ENCODE measurements at places on chromosomes 2 and 18.

DNA sequence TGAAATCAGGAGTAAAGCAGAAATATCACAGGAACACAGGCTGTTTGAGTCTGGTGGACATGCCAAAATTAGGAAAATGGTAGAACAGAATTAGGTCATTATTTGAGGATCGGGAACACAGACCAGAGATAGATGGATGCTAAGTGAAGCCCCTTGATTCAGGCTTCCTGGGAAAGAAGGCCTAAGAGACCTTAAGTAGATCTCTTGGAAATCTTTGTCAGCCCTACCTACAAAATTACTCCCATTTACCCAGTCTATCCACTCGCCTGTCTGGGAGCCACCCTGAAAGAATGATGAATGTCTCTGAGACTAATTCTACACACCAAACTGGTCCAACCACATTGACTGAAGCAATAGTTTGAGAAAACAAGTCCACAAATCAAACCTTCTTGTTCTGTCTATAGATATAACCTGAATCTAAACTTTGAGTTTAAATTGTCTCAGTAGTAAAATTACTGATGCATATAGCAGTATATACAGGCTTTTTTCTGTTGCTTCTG is 36.6 kb upstream of the TANK start:
- DNase-seq, result no peak

- DNase-seq, result no peak
Observed at GRCh38 chr18:21703241-21703820, 1.2 kb downstream of the ABHD3 start.

DNA sequence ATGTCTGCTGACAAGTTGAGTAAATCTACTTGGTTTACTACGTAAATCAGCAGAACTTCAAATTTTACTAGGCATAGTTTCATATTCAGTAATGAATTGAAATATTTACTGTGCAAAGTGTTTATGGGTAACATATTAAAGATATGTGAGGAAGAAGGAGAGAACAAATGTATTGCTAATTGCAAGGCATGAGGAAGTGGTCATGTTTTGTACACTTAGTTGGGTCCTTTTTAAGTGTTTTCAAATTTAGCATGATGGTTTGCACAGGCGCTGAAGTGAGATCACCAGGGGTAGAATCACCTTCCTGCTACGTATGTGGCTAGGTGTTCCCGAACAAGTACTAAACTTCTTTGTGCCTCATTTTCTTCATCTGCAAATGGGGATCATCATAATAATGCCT is 1534.4 kb downstream of the LRP1B start:
- no peak for DNase-seq

DNA sequence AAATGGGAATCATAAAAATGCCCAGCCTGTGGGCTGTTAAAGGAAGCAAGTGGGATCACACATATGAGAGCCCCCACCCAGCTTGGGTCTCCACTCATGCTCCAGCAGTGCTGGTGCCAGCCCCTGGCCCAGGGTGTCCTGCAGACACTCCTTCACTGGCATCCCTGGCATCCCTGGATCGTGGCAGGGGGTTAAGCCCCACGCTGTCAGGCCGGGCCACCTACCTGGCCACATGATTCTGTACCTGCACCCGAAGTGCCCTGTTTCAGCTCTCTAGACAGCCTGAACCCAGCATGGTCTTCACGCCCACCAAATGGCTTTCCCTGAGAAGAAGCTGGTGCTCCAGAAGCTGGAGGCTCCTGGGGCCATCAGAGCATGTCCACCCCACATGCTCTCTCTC is 137.4 kb downstream of the INHBB start:
- no peak for DNase-seq

DNA sequence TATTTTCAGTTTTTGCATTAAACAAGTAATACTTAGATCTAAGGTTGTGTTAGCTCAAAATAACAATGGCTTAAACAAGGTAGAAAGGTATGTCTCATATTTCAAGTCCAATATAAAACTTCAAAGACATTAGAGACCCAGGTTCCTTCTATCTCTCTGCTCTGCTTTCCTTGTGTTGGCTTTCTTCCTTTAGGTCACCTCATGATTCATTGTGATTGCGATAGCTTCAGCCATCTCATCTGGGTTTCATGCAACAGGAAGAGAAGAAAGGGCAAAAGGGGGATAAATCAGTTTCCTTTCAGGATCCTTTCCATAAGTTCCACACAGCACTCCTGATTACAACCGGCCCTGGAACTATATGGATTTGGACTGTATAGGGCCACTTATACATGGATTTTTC is 16.0 kb upstream of the TBR1 start:
- DNase-seq, result no peak

- DNase-seq, result no peak
Observed at GRCh38 chr2:205680067-205680466, 2.2 kb upstream of the NRP2 start.

DNA sequence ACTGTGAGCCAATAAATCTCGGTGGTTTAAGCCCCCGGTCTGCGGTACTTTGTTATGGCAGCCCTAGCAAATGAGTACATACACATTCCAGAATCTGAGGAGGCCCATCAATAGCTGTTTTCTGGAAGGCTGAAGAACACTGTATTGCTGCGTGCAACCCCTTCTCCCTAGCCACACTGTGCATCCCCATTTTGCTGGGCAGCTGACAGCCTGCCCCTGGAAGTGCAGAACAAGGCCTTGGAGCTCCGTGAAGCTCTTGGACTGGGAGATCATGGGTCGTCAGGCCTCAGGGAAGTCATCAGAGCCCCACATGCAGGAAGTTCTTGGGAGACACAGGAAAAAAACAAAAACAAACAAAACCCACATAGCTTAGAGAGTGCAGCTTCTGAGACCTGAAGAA is 90.6 kb upstream of the ST6GAL2 start:
- DNase-seq, result no peak

DNA sequence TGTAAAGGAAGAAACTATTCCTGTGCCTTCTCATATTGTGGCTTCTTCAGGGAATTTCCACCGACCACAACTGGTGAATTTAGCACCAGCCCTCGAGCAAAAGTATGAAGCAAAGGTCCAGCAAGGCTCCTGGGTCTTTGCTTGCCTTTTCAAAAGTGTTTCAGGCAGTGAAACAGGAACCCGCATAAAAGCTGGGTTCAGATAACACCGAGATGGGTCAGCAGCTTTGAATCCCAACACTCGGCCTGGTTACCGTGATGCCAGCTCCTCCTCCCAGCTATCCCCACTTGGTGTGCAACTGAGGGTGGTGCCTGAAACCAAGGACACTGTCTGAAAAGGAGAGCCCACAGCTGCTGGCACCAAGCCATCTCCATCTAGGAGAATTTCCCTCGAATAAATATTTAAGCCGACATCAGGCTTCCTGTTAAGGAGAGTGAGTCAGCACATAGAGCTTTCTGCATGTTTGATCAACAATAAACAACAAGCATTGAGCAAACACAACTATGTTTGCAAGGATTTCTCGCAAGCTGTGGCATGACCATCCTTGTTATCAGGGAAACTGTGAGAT is 69.5 kb downstream of the ANTXR1 start:
- DNase-seq, result no peak

DNA sequence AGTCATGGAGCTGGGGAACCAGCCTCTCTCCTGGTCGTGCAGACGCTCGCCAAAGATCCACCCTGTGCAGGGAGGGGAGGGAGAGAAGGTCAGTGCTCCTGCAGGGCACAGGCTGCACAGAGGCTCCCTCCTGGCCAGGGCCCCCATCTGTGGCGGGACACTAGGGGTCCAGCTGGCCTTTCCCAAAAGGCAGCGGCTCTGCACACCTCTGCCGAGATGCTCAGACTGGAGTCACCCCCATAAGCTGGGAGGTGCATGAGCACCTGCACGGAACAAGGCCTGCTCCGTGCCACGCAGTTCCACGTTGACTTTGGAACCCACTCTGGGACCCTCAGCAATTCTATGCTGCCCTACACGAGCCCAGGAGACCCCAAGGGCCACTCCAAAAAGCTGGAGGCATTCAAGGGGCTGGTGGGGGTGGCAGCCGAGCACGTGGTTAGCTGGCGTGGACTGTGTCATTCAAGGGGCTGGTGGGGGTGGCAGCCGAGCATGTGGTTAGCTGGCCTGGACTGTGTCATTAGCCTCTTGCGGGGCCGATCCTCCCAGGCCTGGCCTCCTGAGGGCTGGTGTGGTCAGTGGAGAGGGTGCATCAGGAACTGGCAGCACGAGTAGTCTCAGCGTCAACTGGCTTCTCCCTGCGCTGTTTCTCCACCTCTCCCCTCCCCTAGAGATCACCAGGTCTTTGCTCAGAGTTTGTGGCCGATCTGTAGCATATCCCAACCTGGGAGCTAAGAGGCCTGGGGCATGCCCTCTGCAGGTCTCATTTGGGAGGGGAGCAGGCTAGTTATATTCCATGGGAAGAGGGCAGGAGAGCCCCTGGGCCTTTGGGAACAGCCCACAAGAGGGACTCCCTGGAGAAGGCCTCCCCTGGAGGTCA is 9.8 kb downstream of the SNORC start:
- DNase-seq, result no peak

- DNase-seq, result no peak
Observed at GRCh38 chr2:20425884-20426283, 21.0 kb upstream of the RHOB start.

DNA sequence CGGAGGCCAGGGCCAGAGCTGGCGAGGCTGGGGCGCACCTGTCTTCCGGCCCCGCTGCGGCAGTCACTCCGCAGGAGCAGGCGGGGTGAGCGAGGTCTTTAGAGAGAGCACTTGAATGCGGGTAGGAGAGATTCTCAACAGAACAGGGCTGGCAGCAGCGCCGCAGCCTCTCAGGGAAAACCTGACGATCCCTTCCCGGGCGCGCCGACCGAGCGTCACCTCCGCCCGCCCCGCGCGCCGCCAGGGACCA is 526 bp downstream of the PRKRA start:
- peak; percentile 45 for DNase-seq

DNA sequence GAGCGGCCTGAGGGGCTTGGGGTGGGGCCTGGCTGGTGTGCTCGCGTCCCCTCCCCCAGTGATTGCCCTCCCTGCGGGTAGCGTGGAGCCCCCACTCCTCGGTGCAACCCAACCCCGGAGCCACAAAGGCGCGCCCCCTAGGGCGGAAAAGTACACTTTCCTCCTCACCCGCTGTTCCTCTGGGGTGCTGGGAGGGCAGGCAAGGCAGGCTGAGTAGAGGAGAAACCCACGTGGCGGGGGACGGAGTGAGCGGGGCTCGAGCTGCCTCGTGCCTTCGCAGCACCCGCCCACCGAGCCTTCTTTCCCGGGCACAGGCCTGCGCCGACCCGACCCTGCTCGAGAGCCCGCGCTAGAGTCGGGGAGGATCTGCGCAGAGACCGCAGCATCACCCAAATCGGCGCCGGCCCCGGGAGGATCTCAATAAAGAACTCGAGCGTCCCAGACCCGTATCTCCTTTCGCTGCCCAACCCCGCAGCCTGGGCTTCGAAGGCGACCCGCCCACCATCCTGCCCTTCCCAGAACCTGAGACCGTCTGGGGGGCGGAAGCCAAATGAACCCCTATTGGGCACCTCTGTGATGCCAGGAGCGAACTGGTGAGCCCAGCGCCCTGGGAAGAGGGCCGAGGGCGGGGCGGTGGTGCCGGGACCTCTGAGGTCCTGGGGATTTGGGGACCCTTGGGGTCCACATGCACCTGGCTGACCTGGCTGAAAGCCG is 1.5 kb downstream of the UCN start:
- DNase-seq, result peak; percentile 11

- no peak for DNase-seq
Observed at GRCh38 chr2:227717687-227718567, at the start of gene SLC19A3. Gene SLC19A3 (minus strand): TSS chr2:227718028. CDS start chr2:227702318, 15,710 bp downstream.

DNA sequence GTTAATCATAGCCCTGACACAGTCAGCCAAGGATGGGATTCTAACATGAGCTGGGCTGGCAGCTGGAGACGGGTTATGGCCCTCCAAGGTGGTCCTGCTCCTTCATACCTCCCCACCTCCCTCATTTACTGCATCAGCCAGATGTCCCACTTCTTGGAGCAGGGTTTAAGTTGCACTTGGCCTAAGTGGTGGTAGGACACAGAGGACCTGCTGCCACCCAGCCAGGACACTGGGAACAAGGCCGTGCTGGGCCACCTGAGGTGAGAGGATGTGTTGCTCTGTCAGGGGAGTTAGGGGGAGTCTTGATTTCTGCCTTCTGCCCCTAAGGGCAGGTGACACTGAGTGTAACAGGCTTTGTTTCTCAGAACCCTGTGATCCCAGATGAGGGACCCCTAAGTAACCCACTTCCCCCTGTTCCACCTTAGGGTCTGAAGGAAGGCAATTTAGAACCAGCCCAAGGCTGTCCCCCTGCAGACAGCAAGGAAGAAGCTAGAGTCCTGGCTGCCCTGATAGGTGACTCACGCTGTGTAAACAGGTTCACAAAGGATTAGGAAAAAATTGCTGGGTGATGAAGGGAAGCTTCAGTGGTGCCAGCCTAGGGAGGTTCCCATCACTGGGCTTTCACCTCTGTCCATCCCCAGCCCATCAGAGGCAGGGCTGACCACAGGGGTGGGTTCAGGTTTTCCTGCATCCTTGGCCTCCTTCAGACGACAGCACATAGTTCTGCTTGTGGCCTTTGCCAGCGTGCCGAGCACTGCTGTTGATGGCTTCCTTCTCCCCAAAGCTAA is 114.3 kb upstream of the MCFD2 start:
- no peak for DNase-seq

DNA sequence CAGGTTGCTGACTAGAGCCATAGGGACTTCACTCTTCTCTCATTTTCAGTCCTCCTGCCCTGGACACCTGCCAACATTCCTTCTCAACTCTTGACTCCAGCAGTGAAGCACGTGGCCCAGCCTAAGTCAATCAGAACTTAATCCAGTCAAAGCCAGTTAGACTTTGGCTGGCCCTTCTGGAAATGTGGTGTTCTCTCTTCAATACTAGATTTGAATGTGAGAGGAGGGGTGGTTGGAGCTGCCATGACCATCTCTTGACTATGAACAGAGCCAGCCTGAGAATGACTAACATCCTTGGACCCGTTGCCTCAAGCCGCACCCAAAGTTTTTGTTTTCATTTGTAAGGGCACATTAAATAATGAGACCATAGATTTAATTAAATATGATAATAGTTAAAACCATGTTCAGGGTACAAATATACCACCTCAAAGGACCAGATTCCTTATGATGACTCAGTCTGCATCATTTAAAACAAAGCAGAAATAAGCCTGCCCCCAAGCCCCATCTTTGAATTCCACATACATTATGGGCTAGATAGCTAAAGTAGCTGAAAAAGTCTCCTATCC is 49.7 kb upstream of the RASGRP3 start:
- DNase-seq, result no peak

DNA sequence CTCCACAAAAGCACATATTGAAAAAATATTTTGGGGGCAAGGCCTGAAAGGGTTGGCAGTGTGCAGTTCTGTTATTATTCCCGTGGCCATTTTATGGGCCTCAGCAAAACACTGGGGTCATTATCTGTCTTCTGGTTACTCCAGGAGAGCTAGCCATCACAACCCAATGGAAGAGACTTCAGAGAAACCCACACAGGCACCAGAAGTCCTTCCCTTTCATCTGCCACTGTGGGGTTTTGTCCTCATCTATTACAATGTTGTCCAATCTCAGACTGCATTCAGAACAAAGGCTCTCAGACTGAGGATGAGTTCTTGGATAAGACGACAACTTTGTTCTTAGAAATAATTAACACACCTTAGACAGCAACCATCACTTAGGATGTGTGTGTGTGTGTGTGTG is 98.4 kb downstream of the PIEZO2 start:
- no peak for DNase-seq

- no peak for DNase-seq
Observed at GRCh38 chr18:76984193-76985155, 148.1 kb downstream of the MBP start.
